ENCODE measurements at places on chromosomes 1 and 21. TPM values are rescaled to one million over a fixed set of nuclear protein-coding genes. Genes with fewer than 3 reads are reported as not detected.

BEST4 gene
- not detected for total RNA-seq

CACHD1 gene
- total RNA-seq, result 9.5 TPM

ZNF683 gene
- not detected for total RNA-seq

IGSF21 gene
- not detected for total RNA-seq

PLA2G2C gene
- total RNA-seq, result not detected

SPRR5 gene
- total RNA-seq, result not detected

LAX1 gene
- total RNA-seq, result not detected

EXTL1 gene
- 0.30 TPM for total RNA-seq

KRTAP12-3 gene
- not detected for total RNA-seq

VSIG8 gene
- not detected for total RNA-seq

PKLR gene
- not detected for total RNA-seq

CACNA1S gene
- total RNA-seq, result not detected

OR2AJ1 gene
- not detected for total RNA-seq

TRPM2 gene
- not detected for total RNA-seq

MEGF6 gene
- 11.0 TPM for total RNA-seq

LDLRAD1 gene
- not detected for total RNA-seq

TSPEAR gene
- not detected for total RNA-seq

CCDC185 gene
- total RNA-seq, result not detected

MCOLN2 gene
- total RNA-seq, result 0.30 TPM

CDKN2C gene
- 3.1 TPM for total RNA-seq

C1orf185 gene
- total RNA-seq, result not detected

MROH7 gene
- under 0.01 TPM for total RNA-seq
